ENCODE measurements at places on chromosomes 16 and 17.

GRCh38 chr17:49859991-49860953 lies 12.4 kb upstream of the TAC4 start:
- no peak for DNase-seq

- no peak for DNase-seq
Observed at GRCh38 chr17:72079700-72080099, 41.1 kb upstream of the SOX9 start.

DNA sequence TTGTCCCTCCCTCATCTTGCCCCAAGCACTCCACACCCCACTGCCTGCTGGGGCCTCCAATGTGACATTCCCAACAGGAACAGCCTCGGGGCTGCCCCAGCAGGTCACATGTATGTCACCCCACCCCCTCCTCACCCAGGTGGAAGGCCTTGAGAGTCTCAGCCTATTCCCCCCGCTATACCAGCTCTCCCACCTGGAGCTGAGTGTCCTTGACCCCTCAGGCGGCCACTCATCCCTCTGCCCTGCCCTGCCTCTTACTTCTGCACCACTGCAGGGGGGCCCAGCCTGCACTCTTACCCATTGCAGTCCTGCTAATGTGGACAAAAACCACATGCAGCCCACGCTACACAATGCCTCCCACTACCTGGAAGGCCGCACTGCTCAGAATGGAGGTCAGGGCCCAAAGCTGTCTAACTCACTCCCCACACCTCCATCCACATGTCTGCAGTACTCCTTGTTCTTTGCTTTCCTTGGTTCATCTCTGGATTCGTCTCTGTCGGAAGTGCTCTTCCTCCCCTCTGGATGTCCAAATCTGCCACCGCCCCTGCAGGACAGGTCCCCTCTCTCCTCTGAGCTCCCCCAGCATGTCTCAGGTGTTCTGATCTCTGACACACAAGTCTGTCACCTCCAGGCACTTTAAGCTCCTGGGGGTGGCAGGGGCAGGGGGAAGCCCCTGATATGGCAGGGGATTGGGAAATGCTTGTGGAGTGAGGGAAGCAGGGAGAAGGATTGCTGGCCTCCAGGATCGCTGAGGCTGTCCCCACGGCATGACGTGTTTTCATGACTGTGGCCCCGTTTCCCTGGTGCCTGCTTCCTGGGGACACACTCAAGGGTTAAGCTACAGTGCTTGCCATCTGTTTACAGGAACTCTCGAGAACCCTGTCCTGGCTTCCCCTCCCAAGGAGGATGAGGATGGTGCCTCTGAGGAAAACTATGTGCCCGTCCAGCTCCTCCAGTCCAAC lies 20.8 kb downstream of the TRPV2 start:
- DNase-seq = no peak

DNA sequence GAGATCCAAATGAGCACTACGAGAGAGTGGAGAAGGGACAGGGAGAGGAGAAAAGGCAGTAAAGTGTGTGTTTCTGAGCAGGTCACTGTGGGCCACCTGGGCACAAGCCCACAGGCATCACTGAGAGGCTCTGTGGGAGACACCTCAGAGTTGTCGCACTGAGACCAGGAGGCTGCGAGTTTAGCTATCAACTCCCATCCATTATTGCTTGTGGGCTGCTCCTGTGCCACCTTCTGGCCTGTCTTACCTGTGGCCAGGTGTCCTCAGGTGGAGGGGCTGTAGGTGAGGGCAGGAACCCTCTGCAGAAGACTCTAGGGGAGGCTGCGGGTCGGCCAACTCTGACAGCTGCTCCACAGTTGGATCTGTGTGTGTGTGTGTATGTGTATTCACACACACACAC lies 2.5 kb upstream of the PRR29 start:
- DNase-seq = no peak

DNA sequence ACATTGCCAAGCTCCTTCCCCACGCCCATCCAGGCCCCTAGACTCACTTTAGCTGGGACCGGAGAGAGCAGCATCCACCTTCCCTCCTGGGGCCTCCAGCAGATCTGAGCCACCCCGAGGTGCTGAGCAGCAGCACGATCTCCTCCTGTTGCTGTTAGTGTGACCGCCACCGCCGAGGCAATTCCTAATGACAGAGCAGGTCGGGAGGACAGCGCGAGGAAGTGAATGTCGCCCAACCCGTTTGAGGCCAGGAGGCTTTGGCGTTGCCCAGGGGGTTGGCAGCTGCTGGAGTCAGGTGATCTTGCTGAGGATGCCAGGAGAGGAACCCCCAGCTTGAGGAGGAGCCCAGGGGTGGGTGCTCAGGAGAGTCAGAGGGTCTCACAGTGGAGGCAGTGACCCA lies at the start of gene RNF222:
RNF222 (minus strand) TSS at position 192 of the 400 bp plus-strand sequence. CDS start 4,366 bp downstream, outside the sequence.
- DNase-seq = no peak

DNA sequence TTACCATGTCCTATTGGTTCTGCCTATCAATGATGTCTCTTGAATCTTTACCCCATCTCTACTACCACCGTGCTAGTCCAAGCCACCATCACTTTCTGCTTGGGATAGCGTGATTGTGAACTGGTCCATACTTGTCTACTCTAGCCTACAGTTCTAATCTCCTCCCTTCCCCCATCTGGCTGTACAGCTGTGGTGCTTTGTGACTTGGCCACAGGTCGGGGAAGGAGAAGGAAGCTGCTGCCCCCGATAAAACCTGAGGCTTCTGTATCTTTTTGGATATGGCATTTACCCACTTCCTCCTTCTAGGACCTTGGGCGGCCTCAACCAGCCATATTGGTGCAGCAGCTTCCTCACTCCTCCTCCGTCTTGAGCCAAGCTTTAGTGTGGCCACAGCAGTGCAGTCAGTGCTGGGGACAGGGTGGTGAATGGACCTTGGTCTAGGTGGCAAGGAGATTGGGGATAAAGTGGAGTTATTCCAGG lies 314 bp upstream of the ITGA2B start:
- DNase-seq = no peak

- no peak for DNase-seq
Observed at GRCh38 chr17:75808905-75809621, 24.5 kb downstream of the UNK start.

DNA sequence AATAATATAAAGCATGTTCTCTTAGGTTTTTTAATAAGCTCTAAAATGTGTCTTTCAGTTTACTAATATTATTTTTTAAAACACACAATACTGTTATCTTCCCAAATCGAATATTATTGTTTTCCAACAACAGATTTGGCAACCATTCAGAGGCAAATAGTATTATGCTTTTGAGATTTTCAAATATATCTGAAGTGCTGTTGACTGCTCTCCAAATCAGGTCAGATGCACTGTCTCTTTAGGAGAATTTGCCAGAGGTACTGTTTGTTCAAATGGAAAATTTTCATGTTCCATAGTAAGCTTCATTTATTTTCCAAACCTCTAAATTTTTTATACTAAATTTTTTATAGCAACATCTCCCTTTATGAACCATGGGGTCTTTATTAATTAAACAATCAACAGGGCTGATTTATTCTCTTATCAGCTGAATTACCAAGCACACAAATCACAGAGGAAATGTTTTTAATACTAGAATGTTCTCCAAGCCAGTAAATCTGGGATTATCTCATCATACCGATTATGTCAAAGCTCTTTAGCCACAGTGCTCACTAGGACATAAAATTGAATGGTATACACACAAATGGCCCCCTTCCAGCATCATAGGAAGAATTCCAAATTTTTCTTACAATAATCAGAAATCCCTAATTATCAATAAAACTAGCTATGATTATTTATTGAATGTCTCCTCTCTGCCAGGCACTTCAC lies 108.8 kb upstream of the HLF start:
- DNase-seq = no peak

DNA sequence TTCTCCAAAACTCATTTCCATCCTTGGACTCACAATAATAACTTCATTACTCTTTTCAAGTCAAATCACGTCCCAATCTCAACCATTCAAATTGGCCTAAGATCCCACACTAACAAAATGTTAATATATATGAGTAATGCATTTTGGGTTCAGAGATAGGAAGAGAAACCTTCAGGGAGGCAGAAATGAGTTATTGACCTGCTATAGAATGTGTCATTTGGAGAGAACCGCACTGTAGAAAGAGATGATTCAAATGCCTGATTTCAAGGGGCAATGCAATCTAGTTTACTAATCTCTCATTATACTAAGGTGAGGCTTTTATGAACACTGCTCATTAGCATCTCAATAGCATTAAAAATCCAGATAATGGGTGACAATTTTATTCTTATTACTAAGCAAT lies 1595.0 kb upstream of the GOT2 start:
- no peak for DNase-seq

- no peak for DNase-seq
Observed at GRCh38 chr17:55620945-55621344, 101.7 kb downstream of the TMEM100 start.

GRCh38 chr16:8899709-8900317 lies 17.7 kb downstream of the LITAFD start:
- no peak for DNase-seq

DNA sequence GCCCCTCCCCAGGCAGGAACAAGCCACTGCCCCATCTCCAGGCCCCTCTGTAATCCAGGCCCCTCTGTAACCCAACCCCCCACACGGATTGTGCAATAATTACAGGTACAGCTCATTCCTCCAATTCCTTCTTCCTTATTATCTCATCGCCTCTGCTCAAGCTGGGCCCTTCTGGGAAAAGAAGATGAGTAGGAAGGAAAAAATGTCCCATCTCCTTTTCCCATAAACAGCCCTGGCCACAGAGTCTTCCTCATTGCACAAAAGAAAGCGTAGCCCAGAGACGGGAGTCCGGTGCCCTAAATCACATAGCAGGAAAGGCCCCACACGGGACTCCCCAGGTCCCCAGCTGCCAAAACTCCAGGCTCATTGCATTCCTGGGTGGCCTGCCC lies 3.6 kb upstream of the LITAFD start:
- no peak for DNase-seq

- no peak for DNase-seq
Observed at GRCh38 chr17:78674595-78675315, 97.6 kb upstream of the DNAH17 start.
